Mesenchymal stem cell (in vitro differentiated cells and primary cell): ENCODE measurements at places on chromosomes 7 and 10.
A peak's percentile ranks its signal among the peaks of the same experiment; 100 is the strongest.

DNA sequence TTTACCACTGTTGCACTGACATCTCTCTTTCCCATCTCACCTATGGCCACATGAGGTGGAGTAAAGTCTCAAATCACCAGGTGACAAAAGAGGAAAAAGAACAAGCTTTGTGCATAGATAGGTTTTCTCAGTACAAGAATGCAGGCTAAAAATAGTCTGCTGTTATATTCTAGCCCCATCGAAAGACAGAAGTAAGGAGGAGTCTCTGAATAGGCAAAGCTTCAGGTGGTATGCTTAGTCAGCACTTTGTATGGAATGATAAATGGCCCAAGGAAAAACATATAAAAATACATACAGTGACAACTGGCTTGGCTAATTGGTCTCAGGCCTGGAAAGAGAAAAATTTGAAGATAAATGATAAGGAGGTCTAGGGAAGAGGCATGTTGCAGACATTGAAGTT, 39.6 kb upstream of the KCND2 start:
- no peak for DNase-seq

DNA sequence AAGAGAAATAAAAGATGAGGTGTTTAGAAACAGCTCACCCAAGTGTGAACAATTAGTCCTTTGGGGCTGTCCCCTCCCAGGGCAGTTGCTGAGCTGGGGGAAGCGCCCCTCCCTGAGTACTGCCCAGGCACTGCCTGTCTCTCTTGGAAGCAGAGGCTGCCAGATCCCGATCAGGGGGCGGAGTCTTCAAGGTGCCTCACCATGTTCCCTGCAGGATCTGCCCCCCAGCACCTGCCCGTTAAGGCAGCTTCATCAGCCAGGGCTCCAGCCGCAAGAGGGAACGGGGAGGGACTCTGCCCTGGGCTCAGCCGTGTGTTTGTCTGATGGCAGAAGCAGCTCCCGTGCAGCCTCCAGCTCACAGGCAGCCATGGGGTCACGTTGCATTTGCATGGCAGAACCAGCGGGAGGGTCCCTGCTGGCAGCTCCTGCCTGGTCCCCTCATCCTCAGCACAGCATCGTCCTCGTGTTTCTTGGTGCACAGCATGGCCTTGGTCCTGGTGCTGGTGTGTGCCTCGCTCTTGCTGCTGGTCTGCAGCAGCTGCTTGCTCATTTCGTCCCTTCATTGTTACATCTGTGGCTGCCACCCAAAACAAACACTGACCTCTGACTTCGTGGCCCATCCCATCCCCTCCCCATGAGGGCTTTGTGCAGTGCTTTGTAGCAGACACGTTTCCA, 10.7 kb upstream of the DPYSL4 start:
- no peak for DNase-seq

GRCh38 chr10:78950656-78951587, 117.8 kb upstream of the ZMIZ1 start:
- DNase-seq, result no peak

- no peak for DNase-seq
These were observed 18.5 kb downstream of the ZNF277 start for GRCh38 chr7:112225006-112225405.

GRCh38 chr7:41692251-41692650, 10.6 kb downstream of the INHBA start:
- no peak for DNase-seq

- no peak for DNase-seq
These were observed 7.7 kb upstream of the ING3 start for GRCh38 chr7:120942861-120943260.

DNA sequence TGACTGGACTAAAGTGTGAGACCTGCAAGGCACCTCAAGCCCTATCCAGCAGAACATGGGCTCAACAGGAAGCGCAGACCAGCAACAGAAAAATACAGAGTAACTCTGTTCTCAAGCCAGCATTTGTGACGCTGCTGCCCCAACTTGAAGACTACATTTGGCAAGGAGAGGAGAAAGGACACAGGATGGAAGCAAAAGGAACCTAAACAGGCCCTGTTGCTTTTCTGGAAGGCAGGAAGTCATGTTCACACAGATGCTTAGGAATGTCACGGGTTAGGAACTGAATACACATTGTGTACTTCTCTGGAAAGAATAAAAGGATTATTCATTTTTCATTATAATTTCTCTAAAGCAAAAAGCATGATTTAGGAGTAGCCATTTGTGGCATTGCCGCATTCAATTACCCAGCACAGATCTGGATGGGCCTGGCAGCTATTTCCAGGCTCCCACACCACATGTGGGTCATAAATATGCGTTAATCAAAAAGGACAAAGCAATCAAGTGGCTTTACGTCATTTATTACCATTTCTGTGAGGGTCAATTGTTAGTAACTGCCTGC, 19.8 kb upstream of the TOMM7 start:
- no peak for DNase-seq

DNA sequence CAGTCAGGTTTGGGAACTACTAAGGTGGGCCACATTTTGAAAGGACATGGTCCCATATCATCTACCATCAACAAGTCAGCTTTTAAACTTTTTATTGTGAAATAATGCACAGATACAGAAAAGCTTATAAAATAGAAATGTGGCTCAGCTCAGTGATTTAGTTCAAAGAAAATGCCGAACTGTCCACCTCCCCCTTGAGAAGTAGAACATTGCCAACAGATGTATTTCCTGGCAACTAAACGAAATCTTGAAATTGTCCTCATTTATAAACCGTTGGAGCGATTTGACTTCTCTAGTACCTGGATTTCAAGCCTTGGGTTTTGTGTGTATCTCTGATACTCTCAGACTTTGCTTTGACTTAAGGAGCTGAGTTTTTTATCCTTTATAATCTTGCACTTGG, 32.7 kb upstream of the SMNDC1 start:
- no peak for DNase-seq

- peak; percentile 94 for DNase-seq
These were observed 284.9 kb upstream of the SEMA3D start for GRCh38 chr7:85471740-85472139.

GRCh38 chr7:130142654-130143333, 62.4 kb downstream of the TMEM209 start:
- no peak for DNase-seq

DNA sequence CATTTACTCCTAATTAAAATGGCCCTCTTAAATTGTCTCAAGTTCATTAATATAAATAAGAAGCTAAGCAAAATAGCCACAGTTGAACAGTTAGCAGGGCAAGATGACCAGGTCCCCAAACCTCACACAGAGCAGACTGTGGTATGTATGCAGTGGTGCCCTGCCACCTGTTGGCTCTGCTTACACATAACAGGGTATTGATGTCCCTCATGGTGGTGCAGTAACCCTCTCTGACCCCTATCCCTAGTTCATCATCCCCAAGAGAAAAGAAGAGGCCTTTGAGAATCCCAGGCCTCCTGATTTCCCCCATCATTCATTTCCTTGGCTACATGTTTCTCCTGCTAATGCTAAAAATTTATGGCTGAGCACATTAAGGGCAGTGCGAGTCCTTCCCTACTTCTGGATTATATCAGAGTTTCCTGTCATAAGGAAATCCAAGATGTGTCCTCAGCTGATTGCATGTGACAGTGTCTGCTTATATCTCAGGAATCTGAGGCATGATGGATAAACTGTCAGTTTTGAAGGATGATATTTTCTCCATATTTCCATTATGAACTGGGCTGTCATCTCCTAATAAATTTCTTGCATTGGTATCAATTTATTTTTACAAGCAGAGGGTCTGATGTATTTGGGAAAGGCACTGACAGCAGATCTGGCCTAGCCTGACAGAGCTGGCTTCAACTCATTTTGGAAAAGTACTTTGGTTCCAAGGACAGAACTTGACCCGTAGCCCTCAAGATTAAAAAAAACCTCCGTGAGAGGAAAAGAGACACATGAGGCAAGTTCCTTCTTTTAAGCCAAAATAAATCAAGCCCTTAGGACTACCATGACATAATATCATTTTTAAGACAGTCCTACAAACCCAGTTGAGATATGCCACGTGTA, 880.6 kb downstream of the LRMDA start:
- DNase-seq, result peak; percentile 50

DNA sequence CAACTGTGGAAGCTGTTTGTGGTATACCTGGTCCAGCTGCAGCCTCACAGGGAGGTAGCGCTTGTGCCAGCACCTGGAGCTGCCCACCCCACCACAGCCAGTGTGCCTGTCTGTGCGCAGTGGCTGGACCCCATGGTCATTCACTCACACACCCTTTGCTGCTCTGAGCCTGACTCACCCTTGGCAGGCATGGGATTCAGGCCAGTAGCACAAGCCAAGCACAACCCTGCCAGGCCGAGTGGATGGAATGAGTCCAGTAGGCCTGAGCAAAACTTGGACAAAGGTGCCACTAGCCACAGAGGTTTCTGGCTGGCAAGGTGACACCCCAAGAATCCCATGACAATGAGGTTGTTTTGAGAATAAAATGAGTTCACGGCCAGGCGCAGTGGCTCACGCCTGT, 19.0 kb downstream of the RBM48 start:
- DNase-seq, result no peak

GRCh38 chr7:16935341-16935735, 53.6 kb upstream of the AGR3 start:
- DNase-seq, result no peak

DNA sequence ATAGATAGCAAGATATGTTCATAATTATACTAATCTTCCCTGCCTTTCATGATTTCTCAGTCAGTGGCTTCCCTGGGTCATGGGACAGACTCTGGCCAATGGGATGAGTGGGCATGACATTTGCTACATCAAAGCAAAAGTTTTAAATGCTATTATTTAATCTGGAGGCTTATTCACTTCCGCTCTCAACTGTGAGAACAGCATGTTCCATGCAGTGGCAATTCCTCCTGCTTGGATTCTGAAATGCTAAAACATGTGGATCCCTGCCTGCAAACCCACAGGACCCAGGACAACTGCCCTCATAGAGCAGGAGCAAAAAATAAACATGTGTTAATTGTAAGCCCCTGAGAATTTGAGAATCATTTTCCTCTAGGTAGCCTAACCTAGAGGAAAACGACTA, 1412.4 kb upstream of the CELF2 start:
- DNase-seq, result no peak

DNA sequence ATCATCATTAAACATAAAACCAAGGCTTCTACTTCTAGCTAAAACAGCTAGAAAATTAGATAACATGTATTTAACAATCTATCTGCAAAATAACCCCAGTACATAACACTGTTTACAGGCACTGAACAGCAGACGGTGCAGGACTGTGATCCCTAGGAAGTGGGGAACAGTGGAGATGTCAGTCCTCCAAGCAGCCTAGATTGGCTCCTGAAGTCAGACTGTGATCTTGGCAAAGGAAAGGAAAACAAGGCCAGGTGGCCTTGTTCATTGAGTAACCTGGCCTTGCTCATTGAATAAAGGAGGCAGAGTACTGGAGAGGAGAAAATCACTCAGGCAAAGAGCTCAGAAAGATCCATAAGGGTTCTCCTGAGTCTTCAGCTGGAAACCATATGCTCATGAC, 77.7 kb upstream of the DIP2C start:
- DNase-seq, result no peak

- DNase-seq, result no peak
These were observed 5.1 kb downstream of the NME8 start for GRCh38 chr7:37853468-37853867.

DNA sequence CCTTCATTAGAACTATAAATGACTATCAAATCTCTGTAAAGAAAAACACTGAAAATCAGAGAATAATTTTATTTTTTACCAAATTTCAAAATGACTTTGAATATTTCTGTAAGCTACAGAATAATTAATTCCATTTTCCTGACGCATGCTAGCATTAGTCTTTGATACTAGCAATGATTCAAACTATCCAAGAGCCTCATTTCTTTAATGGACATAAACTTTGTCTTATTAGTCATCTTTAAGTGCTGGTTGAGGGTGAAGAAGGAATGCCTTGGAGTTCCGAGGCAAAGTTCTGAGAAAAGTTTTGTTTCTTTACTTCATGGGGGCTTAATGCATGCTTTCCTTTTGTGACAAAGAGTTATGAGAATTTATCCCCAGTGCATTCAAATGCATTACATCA, 137.3 kb downstream of the AGMO start:
- DNase-seq, result peak; percentile 59

GRCh38 chr7:143936087-143937009, 1.3 kb downstream of the OR2F2 start:
- peak; percentile 65 for DNase-seq

DNA sequence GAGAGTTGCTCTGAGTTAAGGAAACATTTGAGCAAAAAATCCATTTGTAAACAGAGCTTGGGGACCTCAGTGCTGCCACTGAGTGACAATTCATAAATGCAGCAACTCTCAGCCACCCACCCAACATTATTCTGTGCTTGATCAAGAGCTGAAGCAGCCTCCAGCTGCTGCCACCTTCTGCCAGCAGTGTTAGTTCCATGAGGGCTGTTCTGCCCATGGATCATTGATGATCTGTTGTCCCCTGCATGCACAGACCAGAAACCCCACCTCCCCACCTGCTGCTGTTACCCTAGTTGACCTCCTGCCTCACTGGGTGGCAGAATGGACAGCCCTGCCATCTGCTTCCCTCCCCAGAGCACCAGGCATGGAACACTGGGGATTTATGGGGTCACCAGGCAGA, 305.4 kb downstream of the KCNMA1 start:
- no peak for DNase-seq

- DNase-seq, result no peak
These were observed 202.1 kb downstream of the COBL start for GRCh38 chr7:51114501-51114900.

DNA sequence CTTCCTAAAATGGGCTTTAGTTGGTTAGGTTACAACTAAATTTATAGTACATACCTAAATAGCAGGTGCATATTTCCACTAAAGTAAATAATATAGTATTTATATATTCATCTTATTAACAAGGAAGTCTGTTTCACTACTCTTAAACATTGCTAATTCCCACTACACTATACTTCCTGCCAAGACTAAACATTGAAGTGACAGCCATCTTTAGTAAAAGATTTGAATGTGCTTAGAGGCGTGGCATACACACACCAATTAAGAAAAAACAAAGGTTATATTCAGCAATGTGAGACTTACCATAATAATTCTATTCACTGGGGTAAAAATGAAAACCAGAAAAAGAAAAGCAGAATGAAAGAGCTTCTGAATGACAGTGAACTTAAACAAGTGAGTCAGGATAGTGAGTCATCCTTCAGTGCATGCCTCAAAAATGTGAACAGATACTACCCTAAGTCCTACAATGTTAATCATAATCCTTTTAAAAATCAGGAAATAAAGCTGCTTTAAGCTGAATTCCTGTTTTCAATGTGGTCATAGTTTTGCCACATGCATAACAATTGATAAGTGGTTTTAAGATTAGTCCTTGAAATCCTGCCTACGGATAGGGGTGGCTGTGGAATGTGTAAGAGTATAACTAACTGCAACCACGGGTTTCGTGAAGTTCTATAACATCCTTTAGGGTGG, 59.4 kb downstream of the USP6NL start:
- DNase-seq, result peak; percentile 90

GRCh38 chr7:38142736-38143135, 35.3 kb upstream of the STARD3NL start:
- DNase-seq, result no peak
